Neural crest cell (in vitro differentiated cells): ENCODE measurements at places on chromosomes 13 and 19.

DNA sequence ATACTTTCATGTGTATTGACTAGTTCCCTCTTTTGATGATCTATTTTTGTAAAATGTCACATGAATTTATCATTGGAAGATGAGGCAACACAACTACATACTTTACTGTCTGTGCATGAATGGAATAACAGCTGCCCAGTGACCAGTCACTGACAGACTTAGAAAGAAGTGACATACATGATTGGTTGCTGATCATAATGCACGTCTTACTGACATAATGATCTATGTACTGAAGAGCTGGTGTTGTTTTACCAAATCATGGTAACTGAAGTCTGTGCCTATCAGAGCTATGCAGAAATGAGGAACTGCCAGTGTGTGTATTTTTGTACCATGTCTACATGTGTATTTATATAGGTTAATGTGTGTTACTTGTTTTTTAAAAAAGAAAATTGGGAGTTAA is 26.5 kb downstream of the GPR18 start:
- no peak for DNase-seq

DNA sequence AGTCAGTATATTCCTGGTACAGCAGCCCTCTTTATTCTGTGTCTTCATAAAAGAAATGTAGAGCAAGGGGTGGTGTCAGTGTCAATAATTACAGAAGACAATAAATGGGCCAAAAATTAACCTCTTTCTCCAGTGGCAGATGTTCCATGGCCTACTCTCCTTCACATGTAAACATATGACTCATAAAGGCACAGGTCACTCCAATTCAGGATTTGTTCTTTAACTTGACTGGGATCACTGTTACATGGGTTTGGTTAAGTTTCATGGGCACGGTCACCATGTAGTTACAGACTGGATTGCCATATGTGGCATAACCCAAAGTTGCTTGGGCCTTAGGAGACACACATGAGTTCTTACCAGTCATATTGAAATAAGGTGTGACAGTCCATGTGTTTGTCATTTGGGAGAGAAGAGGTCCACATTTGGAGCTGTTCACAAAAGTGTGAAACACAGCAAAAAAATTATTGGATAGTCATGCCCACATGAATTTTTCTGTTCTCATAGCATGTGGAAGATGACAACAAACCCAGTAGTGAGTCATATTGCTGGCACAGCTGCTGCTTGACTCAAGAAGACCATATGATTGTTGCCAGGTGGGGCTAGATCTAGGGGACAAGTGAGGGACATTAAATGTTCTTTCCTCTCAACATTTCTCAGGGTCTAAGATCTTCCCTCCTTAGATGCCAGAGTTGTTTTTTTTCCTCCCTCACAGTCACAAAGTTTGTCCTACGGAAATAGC is 68.1 kb upstream of the HTR2A start:
- DNase-seq: no peak

DNA sequence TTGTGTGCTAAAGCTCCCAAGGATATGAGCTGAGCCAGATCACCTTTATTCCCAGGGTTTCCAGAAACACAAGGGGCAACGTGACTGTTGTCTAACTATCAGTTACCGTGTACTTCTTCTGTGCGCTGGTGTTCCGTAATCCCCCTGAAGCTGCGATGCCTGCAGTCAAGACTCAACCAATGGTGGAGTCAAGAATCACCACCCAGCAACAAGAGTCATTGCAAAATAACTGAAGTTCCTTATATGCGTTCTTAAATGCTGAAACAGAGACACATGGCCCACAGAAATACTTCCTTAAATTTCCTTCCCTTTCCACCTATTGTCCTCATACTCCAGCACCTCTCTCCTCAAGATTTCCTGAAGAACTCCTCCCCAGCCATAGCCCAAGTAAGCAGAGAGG is 200.2 kb downstream of the KATNAL1 start:
- no peak for DNase-seq

DNA sequence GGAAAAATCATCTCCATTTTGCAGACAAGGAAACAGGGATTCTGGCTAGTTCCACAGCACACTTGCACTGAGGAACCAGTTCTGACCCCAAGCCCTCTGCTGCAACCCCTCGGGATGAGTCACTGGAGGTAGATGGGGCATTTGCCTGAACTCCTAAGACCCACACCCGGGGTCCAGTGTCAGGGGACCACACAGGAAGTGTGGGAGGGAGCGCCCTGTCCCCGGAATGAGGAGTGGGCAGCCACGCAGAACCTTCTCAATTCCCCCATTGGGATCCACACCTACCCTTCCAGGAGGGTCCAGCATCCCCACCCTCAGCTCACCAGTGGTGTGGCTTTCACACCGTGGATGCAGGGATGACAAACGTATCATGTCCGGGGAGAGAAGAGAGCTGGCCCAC is 62.7 kb downstream of the TSHZ3 start:
- DNase-seq: no peak

DNA sequence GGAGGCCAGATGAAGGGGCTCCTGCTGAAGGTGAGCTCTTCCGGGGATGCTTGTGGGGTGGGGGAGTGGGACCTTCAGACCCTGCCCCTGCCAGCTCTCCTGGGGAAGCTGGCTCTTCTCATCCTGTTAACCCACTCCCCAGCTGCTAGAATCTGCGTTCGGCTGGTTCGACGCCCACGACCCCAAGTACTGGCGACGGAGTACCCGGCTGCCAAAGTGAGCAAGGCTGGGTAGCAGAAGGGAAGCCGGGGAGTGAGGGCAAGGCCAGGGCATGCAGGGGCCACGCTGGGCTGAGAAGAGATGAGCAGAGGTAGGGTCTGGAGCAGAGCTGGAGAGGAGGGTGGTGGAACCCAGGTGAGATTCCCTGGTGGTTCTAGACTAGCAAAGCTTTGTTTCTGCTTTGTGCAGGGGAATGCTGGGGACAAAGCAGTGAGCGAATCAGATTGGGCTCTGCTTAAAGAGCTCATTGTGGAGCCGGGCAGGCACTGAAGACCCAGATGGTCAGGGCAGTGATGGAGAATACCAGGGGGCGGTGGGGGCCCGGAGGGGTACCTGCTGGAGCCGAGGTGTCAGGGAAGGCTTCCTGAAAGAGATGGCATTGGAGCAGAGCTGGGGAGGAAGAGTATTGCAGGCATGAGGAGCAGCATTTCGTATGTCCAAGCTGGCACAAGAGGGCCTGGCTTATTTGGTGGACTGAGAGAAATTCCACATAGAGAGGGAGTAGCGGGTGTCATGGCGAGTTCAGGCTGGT is 10.3 kb downstream of the KMT2B start:
- DNase-seq: no peak

GRCh38 chr19:34319785-34320184 is 45.2 kb upstream of the GPI start:
- DNase-seq: no peak

- no peak for DNase-seq
Observed at GRCh38 chr13:32577032-32577431, 9.2 kb upstream of the PDS5B start.

DNA sequence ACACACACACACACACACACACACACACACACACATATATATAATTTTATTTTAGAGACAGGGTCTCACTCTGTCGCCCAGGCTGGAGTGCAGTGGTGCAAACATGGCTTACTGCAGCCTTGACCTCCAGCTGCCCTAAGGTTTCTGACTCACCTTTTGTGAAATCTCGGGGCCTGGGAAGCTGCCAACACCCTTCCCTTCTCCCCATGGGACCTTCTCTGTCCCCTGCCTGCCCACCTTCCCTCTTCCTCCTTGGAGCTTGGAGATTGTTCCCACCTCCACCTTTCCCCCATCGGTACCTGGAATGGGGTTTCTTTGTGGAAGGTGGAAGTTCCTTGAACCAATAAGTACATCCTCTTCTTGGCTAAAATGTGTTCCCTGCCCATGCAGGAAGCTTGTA is 6.3 kb downstream of the ARRDC5 start:
- DNase-seq: no peak

DNA sequence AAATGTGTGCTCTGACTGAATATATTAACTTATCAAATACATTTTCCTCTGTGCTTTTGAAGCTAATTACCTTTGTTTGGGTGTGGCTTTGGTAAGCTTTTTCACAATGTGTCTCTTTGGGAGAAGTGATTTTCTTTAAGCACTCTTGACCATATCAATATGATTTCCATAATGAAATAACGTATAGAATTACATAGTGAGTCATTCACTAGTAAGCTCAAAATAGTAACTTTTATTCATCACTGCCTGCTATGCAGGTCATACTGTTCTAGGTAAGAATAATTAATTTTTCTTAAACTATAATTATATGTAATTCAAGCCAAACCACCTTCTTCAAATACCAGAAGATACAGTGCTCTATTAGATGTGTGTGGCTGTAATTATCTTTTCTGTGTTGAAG is 480.7 kb downstream of the MYO16 start:
- DNase-seq: no peak

- DNase-seq: no peak
Observed at GRCh38 chr13:93818345-93818744, 591.7 kb downstream of the GPC6 start.

DNA sequence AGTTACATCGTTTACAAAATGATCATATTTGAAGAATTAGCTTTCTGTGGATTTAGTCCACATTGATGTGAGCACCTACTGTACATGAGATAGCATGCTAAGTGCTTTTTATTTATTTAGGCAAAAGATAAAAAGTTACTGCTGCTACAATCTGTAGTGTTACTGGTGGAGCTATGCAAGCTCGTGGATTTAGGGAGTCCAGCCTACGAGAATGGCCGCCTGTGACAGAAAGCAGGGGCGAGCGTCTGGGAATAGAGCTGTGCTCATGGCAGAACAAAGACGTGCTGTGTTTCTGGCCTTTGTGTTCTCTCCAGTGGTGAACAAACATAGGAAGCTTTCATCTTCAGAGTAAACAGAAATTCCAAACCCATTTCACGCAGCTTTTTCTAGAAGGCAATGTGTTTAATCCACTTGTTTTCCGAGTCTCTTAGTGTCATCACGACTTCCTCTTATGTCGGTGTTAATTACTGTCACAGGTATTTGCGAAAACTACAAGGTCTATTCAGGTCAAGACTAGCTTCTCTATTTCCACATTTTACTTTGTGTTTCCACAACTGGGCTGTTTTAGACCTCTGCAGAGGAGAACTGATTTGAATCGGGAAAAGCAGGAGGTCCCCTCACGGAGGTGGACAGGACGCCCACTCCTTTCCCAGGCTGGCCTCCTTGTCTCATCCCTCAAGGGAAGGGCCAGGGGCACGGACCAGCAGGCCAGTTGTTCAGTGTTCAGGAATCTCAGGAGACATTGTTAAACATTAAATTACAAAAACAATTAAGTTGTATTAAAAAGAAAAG is 67.3 kb downstream of the ATP11A start:
- peak; percentile 41 for DNase-seq

DNA sequence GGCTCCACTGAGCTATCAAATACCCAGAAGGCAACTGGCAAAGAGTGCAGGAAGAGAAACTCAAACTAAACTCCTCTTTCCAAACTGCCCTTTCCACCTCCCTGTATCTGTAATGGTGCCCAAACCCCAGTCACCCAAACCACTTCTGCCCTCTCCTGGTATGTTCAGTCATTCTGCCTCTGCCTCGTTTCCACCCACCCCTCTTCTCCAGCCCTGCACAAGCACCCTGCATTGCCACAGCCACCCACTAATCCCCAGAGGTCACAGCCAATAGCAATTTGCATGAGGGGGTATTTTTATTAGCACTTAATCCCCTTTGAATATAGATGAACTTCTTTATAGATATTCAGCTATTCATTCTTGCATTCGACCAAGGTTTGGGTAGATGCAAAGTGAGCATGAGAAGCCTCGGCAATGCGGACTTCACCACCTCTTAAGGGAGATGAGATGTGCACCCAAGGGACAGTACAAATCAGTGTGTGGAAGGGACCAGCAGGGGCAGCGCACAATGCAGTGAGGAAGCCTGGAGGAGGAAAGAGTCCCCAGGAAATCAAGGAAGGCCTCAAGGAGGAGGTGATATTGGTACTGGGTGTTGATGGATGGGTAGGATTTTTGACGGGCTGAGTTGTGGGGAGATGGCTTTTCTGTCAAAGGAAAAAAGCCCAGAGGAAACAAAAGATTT is 12.4 kb downstream of the TMEM272 start:
- no peak for DNase-seq

DNA sequence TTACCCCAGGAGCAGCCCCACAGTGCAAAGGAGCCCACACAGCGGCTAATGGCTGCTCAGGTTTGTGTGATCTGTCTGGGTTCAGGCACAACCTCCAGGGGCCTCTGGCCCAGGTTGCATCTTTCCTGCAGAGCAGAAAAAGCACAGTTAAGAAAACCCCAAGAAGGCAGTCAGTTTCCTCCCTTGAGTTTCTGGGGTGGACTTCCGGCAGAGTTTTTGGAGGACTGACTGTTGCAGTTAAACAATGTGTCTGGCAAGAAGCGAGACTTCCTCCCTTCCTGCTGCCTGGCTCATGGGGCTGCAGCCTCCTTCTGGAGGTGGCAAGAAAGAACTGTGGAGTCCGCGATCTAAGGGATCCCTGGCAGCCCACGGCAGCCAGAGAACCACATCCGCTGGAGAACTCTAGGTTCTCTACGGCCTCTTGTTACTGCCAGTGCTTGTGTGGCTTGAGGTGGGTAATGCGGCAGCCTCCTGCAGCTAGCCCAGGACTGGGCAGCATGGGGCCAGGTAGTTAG is 114.4 kb downstream of the ZDHHC20 start:
- no peak for DNase-seq

GRCh38 chr13:107375701-107376340 is 807.9 kb upstream of the ARGLU1 start:
- DNase-seq: no peak
